Natural killer cell treated with Interleukin-12 subunit alpha and Interleukin-12 subunit beta and Interleukin-15 and Interleukin-18, amount 100 ng/mL, for 72 hours (primary cell): ENCODE measurements at places on chromosomes 1 and 21. TPM values are rescaled to one million over a fixed set of nuclear protein-coding genes. Genes with fewer than 3 reads are reported as not detected.

DNA sequence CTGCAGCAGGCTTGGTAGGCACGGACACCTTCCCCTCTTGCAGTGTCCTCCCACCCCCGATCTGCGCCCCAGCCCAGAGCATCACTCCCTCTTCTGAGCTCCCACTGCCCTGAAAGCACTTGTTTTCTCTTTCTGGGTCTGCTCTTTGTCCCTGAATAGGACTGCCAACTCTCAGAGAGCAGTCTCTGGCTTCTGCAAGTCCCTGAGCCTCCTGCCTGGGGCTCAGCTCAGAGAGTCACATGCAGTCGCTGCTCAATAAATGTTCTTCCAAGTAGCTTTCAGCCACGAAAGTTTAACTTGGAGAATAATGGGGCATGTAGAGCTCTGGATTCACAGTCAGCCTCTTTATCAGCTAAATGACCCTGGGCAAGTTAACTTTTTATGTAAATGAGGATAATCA lies 205.6 kb downstream of the HIVEP3 start:
- no peak for DNase-seq
- peaks cover 35% of the 10 kb centered on the region for H3K4me1 ChIP-seq
- H3K36me3 ChIP-seq: no peaks in the 10 kb centered on the region
- no peak overlapping the region for H3K27ac ChIP-seq

- peak overlapping the region; percentile 12 for H3K27ac ChIP-seq
- no peaks in the 10 kb centered on the region for H3K4me1 ChIP-seq
These were observed 14.4 kb upstream of the THEM5 start for GRCh38 chr1:151867765-151868411.

DNA sequence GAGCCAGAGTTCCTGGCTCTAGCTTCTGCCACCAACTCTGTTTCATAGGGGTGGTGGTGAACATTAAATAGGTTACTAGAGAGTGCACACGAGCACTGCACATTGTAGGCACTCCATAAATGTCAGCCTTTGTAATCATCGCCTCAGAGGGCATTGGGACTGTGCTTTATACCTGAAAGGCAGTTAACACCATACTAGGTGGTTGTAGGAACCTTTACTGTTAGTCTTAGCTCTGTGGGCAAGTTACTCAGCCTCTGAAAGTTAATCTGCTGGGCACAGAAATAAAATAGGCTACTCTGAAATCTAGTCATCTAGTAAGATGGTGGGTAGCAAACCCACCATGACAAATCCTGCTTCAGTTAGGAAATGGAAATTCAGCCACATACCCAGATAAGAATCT lies 37.6 kb downstream of the ARID1A start:
- peaks cover 58% of the 10 kb centered on the region for H3K4me1 ChIP-seq
- H3K36me3 ChIP-seq: peaks cover 39% of the 10 kb centered on the region
- peak overlapping the region; percentile 69 for H3K27ac ChIP-seq
- H3K4me3 ChIP-seq: no peak overlapping the region
- no peak for DNase-seq

DNA sequence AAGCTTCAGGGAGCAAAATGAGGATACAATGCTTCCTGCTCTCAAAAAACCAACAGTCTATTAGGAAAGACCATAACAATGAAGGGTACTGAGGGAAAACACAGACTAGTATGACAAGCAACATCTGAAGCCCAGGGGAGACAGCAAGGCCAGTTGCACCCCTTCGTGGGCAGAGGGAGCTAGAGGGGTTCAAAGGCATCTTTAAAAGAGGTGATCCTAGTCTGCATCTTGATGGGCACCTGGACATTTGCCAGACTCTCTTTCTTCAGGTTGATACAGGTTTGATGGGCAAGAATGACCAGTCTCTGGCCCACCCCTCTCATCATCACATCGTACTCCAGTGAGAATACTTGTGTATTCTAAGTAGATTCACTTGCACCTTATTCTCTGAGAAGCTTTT lies 177.7 kb downstream of the VAV3 start:
- peak overlapping the region; percentile 87 for H3K4me3 ChIP-seq
- DNase-seq: no peak
- H3K27ac ChIP-seq: peak overlapping the region; percentile 92
- H3K27me3 ChIP-seq: no peaks in the 10 kb centered on the region

DNA sequence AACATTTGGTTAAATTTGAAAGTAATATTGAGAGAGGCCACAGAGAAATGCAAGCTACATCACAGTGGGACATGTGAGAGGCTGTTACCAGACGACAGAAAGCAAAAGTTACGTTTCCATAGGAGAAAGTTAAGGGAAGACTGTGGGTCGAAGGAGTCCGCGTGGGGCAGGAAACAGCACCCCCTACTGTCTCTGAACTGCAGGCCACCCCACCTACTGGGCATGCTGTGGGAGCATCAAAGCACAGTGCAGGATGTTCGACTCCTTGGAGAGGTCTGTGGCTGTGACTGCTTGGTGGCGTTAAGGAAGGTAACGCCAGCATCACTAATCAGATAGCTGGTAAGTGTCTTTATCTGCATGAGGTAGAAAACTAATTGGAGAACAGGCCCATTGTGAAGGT lies 123.9 kb downstream of the PTBP2 start:
- no peaks in the 10 kb centered on the region for H3K4me1 ChIP-seq
- H3K27me3 ChIP-seq: no peaks in the 10 kb centered on the region
- H3K27ac ChIP-seq: no peak overlapping the region

DNA sequence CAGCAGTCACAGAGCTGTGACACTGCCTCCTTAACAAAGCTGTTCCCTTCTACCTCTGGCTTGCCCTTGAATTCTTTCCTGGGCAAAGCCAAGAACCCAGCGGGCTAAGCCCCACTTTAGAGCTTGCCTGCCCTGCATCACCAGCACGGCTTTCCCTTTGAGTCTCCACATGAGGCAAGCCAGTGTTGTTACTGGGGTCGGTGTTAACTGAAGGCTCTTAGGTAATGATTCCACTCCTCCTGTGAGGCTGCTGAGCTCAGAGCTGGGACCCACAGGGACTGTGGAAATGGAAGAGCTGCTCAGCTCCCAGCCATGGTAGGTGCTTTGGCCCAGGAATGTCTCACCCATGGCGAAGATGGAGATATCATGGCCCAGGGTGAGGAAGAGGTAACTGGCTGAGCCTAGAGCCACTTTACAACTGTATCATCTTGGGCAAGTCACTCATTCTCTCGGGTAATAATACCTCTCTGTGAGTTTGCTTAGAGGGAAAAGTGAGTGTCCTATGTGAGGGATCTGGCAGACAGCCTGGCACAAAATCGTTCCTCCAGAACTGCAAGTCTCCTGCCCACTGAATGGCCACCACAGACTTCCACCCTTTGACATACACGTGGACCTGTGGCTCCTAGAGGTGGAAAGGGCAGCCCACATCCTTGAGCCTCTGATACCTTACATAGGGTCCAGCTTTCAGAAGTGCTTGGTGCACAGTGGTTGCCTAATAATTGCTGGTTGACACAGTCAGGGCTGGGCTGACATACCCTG lies 654.1 kb downstream of the PTPRU start:
- no peak overlapping the region for H3K4me3 ChIP-seq
- H3K27me3 ChIP-seq: peaks cover 34% of the 10 kb centered on the region
- H3K4me1 ChIP-seq: no peaks in the 10 kb centered on the region
- H3K27ac ChIP-seq: no peak overlapping the region
- no peaks in the 10 kb centered on the region for H3K36me3 ChIP-seq
- no peak for DNase-seq

The MAB21L3 gene
- not detected for total RNA-seq

The FOXD3 gene
- not detected for total RNA-seq

The AMPD1 gene
- total RNA-seq: not detected

The KRTAP6-1 gene
- total RNA-seq: not detected
